ENCODE measurements at places on chromosomes 3 and 15.

- no peak for DNase-seq
- no peak overlapping the region for H3K27ac ChIP-seq
- H3K27me3 ChIP-seq: no peaks in the 10 kb centered on the region
These were observed 64.9 kb upstream of the PIK3R4 start for GRCh38 chr3:130811557-130811956.

DNA sequence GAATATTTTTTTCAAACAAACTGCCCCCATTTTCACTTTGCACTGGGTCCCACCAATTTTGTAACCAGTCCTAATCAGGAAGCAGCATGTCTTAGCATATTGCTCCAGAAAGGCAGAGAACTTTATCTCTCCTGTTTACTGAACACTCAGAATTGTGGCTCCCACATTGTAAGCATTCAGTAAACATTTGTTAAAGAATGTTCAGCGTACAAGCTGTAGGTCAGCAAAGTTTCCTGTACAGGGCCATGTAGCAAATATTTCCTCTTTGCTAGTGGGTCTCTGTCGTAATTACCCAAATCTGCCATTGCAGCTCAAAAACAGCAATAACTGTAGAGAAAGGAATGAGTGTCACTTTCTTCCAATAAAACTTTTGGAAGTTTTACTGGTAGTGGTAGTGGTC is 393.3 kb downstream of the GRM7 start:
- H3K36me3 ChIP-seq: no peaks in the 10 kb centered on the region
- no peak overlapping the region for H3K4me3 ChIP-seq
- no peak for DNase-seq
- H3K4me1 ChIP-seq: no peaks in the 10 kb centered on the region
- no peaks in the 10 kb centered on the region for H3K27me3 ChIP-seq

GRCh38 chr3:2937592-2937991 is 172.6 kb downstream of the IL5RA start:
- no peak overlapping the region for H3K27ac ChIP-seq
- no peak overlapping the region for H3K4me3 ChIP-seq
- H3K36me3 ChIP-seq: no peaks in the 10 kb centered on the region
- no peaks in the 10 kb centered on the region for H3K27me3 ChIP-seq
- no peaks in the 10 kb centered on the region for H3K4me1 ChIP-seq

DNA sequence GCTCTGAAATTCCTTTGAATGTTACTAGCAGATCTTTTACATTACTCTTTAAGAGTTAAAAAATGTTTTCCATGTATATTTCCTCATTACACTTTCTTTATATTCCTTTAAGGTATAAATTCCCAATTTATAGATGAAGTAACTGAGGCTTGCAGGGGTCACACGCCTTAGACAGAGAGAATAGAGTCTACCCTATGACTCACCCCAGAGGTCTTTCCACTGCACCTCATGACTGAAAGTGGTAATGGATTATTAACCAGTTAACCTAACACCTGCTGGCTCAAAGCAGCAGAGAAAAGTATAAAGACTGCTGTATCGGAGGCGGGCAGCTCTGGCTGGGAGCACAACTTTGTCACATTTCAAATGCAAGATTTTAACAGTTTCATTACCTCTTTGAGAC is 37.7 kb downstream of the LDHAL6B start:
- H3K27me3 ChIP-seq: no peaks in the 10 kb centered on the region
- H3K4me3 ChIP-seq: no peak overlapping the region
- DNase-seq: no peak

DNA sequence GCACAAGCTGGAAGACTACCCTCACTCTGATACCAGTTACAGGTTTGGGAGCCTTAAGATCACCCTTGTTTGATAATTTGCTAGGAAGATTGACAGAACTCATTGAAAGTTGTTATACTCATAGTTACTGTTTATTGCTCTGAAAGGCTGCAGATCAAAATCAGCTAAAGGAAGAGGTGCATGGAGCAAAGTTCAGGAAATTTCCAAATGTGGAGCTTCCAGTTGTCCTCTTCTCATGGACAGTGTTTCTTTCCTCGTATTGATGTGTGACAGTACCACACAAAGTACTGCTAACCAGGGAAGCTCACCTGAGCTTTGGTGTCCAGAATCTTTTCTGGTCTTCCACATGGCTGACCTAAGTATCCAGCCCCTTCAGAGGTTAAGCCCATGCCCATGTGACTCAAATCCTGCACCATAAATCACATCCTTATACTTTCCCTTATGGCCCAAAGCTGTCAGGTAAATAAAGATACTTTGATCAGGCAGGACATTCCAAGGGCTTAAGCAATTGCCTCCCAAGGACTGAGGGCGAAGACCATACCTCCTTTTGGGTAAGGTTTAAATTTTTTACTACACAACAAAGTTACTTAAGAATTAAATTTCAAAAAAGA is 93.1 kb upstream of the ZBED2 start:
- no peaks in the 10 kb centered on the region for H3K36me3 ChIP-seq
- H3K27me3 ChIP-seq: no peaks in the 10 kb centered on the region
- H3K4me3 ChIP-seq: no peak overlapping the region
- H3K4me1 ChIP-seq: no peaks in the 10 kb centered on the region
- no peak overlapping the region for H3K27ac ChIP-seq
- DNase-seq: no peak
